Activated T-helper 1 cell treated with anti-CD3 and anti-CD28 coated beads, Interleukin-12 subunit alpha, Interleukin-12 subunit beta, Interleukin-2, Interleukin-4 antibody, amounts not matched to agents 30 ng/mL and 10 ng/mL and 1 ng/mL, durations not matched to agents 14 hours and 24 hours and 36 hours (primary cell): ENCODE measurements at places on chromosomes 5 and 9.

- H3K27me3 ChIP-seq, result no peaks in the 10 kb centered on the region
- no peaks in the 10 kb centered on the region for H3K4me1 ChIP-seq
- no peak overlapping the region for H3K27ac ChIP-seq
- H3K36me3 ChIP-seq, result no peaks in the 10 kb centered on the region
- no peak for DNase-seq
Observed at GRCh38 chr5:122362361-122362760, 50.3 kb downstream of the SNCAIP start.

- H3K27ac ChIP-seq, result no peak overlapping the region
- no peaks in the 10 kb centered on the region for H3K36me3 ChIP-seq
- H3K4me1 ChIP-seq, result no peaks in the 10 kb centered on the region
- H3K4me3 ChIP-seq, result no peak overlapping the region
Observed at GRCh38 chr5:2119573-2119972, 236.8 kb upstream of the IRX4 start.

- peaks cover 6% of the 10 kb centered on the region for H3K4me1 ChIP-seq
- H3K36me3 ChIP-seq, result peaks cover 11% of the 10 kb centered on the region
- H3K27me3 ChIP-seq, result no peaks in the 10 kb centered on the region
- no peak overlapping the region for H3K27ac ChIP-seq
- no peak overlapping the region for H3K4me3 ChIP-seq
Observed at GRCh38 chr9:100063185-100063584, 35.6 kb downstream of the ERP44 start.

GRCh38 chr5:157252711-157253465 lies 13.0 kb upstream of the CYFIP2 start:
- peak; percentile 73 for DNase-seq
- peaks cover 99% of the 10 kb centered on the region for H3K4me1 ChIP-seq
- H3K36me3 ChIP-seq, result peaks cover 84% of the 10 kb centered on the region
- peak overlapping the region; percentile 97 for H3K27ac ChIP-seq
- H3K4me3 ChIP-seq, result peak overlapping the region; percentile 68
- H3K27me3 ChIP-seq, result no peaks in the 10 kb centered on the region

DNA sequence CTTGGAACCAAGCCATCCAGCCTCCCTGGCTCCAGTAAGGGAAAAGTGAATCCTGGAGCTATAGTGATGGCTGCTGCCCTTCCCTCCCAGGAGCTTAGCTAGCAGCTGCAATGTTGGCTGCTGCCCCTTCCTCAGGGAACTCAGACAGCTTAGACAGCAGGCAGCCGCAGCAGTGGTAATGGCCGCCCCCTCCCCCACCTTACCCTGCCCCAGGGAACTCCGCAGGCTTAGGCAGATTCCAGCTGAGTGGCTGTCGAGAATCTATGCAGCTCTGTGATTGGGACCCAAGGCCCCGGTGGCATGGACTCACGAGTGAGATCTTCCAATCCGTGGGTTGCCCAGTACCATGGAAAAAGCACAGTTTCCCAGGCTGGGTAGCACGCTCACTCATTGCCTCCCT lies 378.6 kb downstream of the NNT start:
- no peak for DNase-seq
- no peaks in the 10 kb centered on the region for H3K27me3 ChIP-seq
- H3K4me1 ChIP-seq, result no peaks in the 10 kb centered on the region
- H3K27ac ChIP-seq, result no peak overlapping the region
- H3K36me3 ChIP-seq, result no peaks in the 10 kb centered on the region

DNA sequence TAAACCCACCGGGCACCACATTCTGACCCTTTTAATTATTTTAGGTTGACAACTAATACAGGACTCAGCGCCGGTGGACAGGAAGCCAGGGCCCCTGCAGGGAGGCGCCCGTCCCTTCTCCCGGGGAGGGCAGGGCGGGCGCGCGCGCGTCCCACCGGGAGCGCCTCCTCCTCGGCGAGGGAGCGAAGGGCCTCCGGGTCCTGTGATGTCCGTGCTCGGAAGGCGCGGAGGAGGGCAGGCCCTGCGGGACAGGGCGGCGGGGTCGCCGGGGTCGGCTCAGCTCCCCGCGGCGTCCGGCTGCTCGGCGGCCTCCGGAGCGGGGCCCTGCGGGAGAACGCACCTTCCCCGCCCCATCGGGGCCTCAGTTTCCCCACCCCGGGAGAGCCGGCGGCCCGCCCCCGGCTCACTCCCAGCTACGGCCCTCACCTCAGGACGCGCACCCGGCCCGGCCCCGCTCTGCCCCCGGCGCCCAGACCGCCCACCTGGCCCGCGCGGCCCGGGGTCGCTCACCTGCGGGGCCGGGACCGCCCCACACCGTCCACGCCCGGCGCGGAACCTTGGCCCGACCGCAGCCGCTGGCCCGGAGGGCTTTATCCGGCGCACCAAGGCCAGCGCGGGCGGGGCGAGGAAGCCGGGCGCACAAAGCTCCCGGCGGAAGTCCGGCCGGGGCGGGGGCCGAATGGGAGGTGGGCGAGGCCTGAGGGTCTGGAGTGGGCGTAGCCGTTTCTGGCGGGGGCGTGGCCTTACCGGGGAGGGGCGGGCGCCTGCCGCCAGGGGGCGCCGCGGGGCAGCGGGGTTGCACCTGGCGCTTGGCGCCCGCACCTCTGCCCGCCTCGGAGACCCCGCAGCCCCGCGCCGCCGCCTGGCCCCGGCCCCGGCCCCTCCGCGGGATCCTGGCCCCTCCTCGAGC lies at the start of the genes EXD3 and NOXA1:
Gene EXD3 (minus strand): TSS at position 559 of the 910 bp plus-strand sequence. CDS start 27,805 bp downstream, outside the sequence.
Gene NOXA1 (plus strand): TSS at position 790 of the 910 bp plus-strand sequence. CDS start 137 bp downstream, outside the sequence.
- DNase-seq, result peak; percentile 92
- H3K36me3 ChIP-seq, result peaks cover 5% of the 10 kb centered on the region
- peak within 1 kb of the TSS; percentile 90 for H3K4me3 ChIP-seq
- peaks cover 7% of the 10 kb centered on the region for H3K4me1 ChIP-seq
- H3K27ac ChIP-seq, result peak within 1 kb of the TSS; percentile 52
- peaks cover 9% of the 10 kb centered on the region for H3K27me3 ChIP-seq

GRCh38 chr5:10307206-10308148 lies at the start of gene CMBL:
Gene CMBL (minus strand): TSS chr5:10307902. CDS start chr5:10290762, 17,140 bp downstream.
- peak within 1 kb of the TSS; percentile 85 for H3K4me3 ChIP-seq
- no peak for DNase-seq
- H3K27ac ChIP-seq, result no peak within 1 kb of the TSS
- H3K4me1 ChIP-seq, result peaks cover 9% of the 10 kb centered on the region

GRCh38 chr9:24464319-24464951 lies 81.3 kb downstream of the IZUMO3 start:
- H3K27ac ChIP-seq, result no peak overlapping the region
- no peak for DNase-seq
- H3K4me1 ChIP-seq, result no peaks in the 10 kb centered on the region

DNA sequence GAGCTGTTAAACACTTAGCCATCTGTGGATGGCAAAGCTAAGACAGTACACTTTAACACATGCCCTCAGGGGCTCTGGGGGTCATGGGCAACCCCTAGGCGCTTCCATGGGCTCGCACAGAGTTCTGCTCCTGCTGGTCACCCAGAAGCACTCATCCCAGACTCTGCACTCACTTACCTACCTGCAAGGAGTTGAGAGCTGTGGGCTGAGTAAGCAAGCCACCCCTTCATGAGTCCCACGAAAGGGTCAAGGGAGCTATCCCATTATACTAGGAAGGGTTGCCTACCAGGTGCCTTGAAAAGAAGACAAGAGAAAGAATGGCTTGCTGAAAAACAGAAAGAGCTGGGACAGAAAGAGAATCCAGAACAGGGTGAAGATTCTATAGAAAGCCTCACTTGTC lies 72.4 kb downstream of the CFAP95 start:
- H3K36me3 ChIP-seq, result no peaks in the 10 kb centered on the region
- no peaks in the 10 kb centered on the region for H3K4me1 ChIP-seq
- H3K4me3 ChIP-seq, result no peak overlapping the region
- H3K27ac ChIP-seq, result no peak overlapping the region
- no peaks in the 10 kb centered on the region for H3K27me3 ChIP-seq

DNA sequence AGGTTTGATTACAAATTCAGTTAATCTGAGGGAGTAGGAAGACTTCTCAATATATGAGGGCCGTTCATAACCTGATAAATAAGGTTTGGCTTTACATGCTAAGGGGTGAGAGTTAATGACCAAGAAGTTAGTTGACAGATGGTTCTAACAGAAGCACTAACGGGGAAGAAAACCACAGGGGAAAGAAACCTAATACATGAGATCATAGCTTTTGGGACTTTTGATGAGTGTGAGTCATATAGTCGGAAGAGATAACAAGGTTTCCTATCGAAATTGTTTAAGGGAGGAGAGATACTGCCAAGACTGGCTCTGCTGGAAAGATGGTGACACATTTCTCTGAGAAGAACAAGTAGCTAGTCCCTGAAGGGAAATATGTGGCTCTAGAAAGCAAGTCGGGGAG lies 140.1 kb downstream of the COX7C start:
- H3K27ac ChIP-seq, result no peak overlapping the region
- no peaks in the 10 kb centered on the region for H3K27me3 ChIP-seq
- no peaks in the 10 kb centered on the region for H3K4me1 ChIP-seq

GRCh38 chr5:89060768-89061167 lies 177.8 kb upstream of the MEF2C start:
- H3K27me3 ChIP-seq, result peaks cover 2% of the 10 kb centered on the region
- DNase-seq, result no peak
- peaks cover under 1% of the 10 kb centered on the region for H3K4me1 ChIP-seq
- H3K4me3 ChIP-seq, result no peak overlapping the region
- H3K36me3 ChIP-seq, result no peaks in the 10 kb centered on the region
- no peak overlapping the region for H3K27ac ChIP-seq

DNA sequence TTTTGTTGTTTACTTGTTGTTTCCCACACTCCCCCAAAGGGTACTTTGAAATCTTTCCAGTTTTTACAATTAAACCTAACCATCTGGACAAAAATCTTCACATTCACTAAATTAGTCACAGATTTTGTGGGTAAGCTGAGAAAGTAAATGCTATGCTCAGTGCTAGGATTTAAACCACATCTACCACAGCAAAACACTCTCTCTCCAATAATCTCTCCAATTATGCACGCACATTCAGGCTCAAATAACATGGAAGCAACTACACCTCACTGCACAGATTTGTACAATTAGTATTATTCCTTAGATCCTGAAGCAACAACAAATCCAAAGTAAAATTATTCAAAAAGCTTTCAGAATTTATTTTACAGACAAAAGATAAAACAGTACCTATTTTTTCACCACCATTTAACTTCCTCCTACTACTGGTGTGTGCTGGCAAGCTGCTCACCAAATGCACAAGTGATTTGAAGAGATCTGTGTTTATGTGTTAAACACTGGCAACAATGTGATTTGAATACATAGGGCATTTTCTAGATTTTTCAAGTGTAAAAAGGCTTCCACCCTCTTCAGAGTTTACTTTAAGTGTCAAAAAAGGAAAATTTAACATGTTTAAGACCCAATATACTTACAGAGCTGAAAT lies 16.6 kb downstream of the ZNF608 start:
- H3K27me3 ChIP-seq, result peaks cover under 1% of the 10 kb centered on the region
- no peak overlapping the region for H3K27ac ChIP-seq
- no peak for DNase-seq
- H3K4me1 ChIP-seq, result no peaks in the 10 kb centered on the region
- H3K36me3 ChIP-seq, result no peaks in the 10 kb centered on the region
